LNCaP clone FGC (cell line): ENCODE measurements at places on chromosomes 5 and 9.
A peak's percentile ranks its signal among the peaks of the same experiment; 100 is the strongest.

DNA sequence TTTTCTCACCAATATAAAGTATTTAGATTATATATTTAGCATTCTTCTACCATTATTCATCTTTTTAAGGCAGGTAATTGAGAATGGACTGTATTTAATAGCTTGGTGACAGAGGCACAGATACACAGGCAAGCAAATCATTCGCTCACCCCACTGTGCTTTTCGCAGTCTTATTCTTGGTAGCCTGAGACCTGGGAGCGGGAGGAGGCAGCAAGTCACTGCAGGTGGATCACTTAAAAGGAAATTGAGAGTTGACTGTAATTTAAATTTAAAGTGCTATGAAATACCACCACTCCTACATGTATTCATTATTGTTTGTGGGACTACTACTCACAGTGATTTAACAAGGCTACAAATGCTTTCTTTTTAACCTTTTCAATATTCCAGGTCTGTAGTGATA, 9.7 kb downstream of the RICTOR start:
- DNase-seq, result no peak

- DNase-seq, result no peak
Observed at GRCh38 chr5:122358372-122358979, 46.4 kb downstream of the SNCAIP start.

GRCh38 chr9:129131300-129132145, 20.3 kb downstream of the PTPA start:
- DNase-seq, result no peak

DNA sequence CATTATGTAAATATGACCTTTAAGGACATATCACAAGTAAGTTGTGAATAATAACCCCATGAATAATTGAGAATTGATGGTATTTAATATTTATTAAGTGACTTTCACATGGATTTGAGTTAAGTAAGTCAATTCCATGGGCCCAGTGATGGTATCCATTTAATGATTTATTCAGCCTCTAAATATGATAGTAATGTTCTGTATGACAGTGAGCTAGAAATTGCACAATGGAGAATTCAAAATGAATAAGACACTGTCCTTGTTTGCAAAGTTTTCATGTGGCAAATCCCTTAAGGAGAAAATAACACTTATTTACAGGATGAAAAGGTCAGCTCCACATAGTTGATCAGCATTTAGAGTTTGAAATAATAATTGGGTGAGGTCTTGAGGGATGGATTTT, 160.7 kb downstream of the PDE4D start:
- DNase-seq, result no peak

GRCh38 chr5:74127381-74128320, 501.7 kb downstream of the ARHGEF28 start:
- no peak for DNase-seq

- DNase-seq, result no peak
Observed at GRCh38 chr5:1004461-1005248, 3.9 kb upstream of the NKD2 start.

DNA sequence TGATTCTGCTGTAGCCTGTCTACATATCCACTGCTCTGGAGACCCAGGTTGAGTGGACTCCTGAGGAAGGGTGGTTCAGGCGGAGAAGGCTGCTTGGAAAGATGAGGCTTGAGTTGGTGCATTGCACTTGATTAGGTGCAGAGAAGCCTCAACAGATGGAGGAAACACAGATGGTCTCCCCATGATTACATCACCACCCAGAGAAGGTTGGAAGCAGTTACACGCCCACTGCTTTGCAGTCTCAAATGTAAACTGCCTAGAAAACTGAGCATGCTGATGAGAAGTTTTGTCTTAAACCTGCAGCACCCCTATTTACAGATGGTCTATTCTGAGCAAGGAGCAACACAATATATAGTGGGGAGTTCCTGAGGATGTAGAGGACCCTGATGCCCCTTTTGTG, 266.6 kb downstream of the PIK3R1 start:
- no peak for DNase-seq

- DNase-seq, result no peak
Observed at GRCh38 chr9:100670719-100671118, 92.8 kb downstream of the CAVIN4 start.

DNA sequence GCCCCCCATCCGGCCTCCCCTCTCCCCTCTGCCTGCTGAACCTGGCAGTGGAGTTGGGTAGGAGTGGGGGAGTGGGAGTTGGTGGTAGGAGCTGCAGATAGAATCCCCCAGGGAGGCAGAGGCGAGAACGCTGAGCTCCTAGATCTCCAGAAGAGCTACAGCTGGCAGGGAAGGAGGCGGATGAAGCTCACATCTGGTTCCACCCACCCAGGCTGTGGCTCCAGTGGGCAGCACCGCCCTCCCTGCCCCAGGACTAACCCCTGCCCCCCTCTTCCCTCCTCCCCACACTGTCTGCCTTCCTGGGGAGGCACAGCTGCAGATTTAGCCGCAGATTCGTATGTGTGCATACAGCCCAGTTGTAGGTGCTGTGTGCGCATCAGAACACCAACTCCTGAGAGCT, 34.2 kb downstream of the C9orf50 start:
- no peak for DNase-seq

DNA sequence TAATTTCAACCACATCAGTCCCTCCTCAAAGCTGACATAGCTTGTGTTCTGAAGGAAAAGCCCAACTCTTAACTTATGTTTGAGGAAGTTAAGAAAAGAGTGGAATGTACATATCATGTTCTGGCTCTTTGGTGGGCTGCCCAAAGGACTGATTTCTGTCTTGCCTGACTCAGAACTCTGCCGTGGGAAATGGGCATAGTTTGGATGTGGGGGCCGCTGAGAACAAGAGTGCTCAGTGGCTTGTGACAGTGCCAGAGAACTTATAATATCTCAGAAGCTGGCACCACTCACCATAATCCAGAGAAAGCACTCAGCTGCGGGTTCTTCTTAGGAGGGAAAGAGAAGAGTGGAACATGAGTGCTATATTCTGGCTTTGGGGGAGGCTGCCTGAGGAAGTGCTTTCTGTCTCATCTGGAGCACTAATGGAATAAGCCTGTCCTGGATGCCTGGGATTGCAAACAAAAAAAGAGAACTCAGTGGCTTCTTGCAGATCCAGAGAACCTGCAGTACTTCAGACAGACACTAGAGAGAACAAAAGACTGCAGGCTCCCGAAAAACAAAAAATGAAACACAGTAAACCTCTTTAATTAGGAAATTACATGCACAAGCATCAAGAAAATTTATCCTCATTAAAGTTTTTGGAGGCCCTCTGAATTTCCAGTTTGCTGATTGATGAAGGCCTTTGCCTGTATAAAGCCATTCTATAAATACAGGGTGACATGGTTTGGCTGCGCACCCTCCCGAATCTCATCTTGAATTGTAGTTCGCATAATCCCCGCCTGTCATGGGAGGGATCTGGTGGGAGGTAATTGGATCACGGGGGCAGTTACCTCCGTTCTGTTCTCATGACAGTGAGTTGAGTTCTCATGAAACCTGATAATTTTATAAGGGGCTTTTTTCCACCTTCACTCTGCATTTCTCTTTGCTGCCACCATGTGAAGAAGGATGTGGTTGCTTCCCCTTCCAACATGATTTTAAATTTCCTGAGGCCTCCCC, 207.0 kb downstream of the DMAC1 start:
- DNase-seq, result no peak

DNA sequence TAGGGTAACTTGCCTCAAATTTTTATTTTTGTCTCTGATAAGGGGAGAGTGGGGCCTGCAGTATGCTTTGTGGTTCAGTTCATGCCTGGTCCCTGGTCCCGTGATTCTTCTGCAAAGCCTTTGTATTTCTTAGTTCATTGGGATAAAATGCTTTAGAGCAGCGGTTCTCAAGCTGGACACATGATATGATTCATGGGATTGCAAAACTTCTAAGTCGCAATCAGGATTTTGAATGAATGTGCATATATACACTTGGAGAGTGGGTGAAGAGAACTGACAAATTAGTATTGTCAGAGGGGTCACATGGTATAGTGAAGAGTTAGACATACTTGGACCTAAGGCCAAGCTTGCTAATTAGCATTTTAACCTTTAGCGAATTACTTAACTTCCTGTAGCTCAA, 265.4 kb upstream of the KLF9 start:
- no peak for DNase-seq

- no peak for DNase-seq
Observed at GRCh38 chr9:93808115-93809029, 146.8 kb downstream of the BARX1 start.

- no peak for DNase-seq
Observed at GRCh38 chr9:98491828-98492227, 216.9 kb downstream of the GABBR2 start.

GRCh38 chr9:19146441-19147024, 19.2 kb upstream of the PLIN2 start:
- DNase-seq, result no peak

DNA sequence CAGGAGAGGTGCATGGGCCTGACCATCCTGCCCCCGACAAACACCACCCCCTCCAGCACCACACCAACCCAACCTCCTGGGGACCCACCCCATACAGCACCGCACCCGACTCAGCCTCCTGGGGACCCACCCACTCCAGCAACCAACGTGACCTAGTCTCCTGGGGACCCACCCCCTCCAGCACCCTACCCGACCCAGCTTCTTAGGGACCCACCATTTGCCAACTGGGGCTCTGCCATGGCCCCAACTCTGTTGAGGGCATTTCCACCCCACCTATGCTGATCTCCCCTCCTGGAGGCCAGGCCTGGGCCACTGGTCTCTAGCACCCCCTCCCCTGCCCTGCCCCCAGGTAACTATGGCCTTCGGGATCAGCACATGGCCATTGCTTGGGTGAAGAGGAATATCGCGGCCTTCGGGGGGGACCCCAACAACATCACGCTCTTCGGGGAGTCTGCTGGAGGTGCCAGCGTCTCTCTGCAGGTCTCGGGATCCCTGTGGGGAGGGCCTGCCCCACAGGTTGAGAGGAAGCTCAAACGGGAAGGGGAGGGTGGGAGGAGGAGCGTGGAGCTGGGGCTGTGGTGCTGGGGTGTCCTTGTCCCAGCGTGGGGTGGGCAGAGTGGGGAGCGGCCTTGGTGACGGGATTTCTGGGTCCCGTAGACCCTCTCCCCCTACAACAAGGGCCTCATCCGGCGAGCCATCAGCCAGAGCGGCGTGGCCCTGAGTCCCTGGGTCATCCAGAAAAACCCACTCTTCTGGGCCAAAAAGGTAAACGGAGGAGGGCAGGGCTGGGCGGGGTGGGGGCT, 4.6 kb downstream of the CEL start:
- no peak for DNase-seq

- no peak for DNase-seq
Observed at GRCh38 chr9:495739-496138, 281.1 kb downstream of the DOCK8 start.

DNA sequence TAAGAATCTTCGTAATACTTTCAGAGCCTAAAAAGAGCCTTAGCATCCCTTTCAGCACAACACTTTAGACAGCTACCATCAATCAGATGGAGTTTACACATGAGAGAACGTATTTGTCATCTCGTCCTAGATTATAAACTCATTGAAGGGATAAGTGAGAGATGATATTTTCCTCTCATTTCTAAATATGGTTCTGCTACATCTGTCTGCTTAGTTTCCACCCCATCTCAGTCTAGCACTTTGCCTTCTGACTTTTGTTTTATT, 208.4 kb upstream of the CD180 start:
- no peak for DNase-seq

GRCh38 chr5:173883347-173883924, 4.7 kb upstream of the CPEB4 start:
- no peak for DNase-seq

DNA sequence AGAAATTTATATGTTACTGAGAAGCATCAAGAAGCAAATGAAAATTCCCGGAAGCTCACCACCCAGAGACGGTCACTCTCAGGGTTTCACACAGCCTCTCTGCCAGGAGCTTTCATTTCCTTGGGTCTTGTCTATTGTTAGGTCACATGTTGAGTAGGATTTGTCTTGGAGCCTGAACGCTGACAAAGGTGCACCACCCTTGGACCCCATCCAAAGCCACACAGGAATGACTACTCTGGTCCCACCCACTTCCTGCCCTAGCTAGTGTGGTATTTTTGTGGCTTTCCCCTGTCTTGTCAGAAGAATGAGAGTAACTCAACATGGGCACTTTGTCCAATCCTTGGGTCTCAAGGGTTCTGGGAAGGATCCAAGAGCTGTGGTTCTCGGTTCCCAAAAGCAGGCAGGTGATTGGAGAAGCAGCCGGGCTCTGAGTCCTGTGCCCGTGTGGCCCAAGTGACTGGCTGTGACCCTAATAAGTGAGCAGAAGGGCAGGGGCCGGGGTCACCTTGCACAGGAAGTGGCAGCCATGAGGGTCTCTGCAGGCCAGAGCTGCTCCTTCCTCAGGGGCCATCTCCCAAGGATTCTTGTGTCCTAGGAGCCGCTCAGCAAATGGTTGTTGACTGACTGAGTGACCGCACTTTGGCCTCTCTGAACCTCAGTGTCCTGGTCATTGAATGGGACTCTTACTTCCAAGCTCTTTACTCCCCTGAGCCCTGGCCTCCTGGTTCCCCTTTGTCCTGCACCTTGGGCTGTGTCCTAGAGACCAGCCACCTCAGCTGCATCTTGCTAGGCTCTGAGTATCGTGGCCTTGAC, 6.9 kb downstream of the FGD3 start:
- DNase-seq, result no peak

DNA sequence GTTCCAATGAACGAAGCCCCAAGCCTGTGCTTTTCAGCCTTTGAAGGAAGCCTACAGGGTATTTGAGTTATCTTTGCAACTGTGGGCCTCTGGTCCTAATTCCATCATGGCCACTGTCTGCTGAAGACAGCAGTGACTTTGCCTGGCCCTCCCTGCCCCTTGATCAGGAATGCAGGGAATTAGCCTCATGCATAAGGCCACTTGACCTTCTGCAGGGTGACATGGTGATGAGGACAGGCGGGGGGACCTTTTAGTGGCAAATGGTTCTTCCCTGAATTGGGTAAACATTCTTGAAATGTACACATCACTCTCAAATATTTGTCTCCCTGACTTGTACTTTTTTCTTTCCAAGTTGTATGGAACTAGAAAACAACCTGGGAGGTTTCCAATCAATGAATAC, 25.2 kb upstream of the XPA start:
- DNase-seq, result no peak

- DNase-seq, result no peak
Observed at GRCh38 chr5:78563621-78564020, 85.0 kb downstream of the LHFPL2 start.

GRCh38 chr5:67875601-67876000, 340.0 kb upstream of the PIK3R1 start:
- peak; percentile 11 for DNase-seq

DNA sequence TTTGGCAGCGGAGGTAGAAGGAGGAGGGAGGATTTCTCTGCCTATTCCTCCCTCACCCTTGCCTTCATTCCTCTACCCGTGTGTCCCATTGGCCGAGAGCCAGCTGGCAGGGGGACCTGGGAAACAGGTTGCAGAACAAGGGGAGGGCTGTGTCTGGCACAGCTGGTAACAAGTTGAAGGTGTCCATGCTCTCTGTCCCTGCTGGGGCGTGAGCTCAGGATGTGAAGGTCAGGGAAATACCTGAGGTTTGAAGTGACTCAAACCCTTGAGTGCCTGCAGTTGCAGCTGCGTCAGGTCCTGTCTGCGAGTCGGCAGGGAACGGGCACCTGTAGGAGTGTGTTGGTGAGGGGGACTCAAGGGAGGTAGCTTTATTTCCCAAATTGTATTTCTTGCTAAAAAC, 16.2 kb downstream of the MIGA2 start:
- DNase-seq, result peak; percentile 91
